ENCODE measurements at places on chromosomes 1 and 21. TPM values are rescaled to one million over a fixed set of nuclear protein-coding genes. Genes with fewer than 3 reads are reported as not detected.

DNA sequence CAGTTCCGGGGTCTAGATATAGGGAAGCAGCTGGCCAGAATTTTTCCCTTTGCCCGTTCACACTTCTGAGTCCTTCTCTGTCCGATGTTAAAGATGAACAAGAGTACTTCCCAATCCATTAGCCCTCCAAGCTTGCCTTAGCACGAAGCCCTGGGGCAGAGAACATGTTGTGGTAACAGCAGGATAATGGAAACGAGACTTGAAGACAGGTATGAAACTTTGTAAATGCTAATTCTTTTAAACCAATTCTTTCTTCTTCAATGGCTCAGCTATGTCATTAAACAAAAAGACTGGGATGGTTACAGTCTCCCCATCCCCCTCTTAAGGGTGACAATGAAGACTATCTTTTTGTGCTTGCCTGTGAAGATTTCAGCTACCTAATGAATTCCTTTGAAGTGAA lies 218.5 kb downstream of the PLA2G4A start:
- DNase-seq = no peak

- DNase-seq = no peak
Observed at GRCh38 chr1:70038025-70038424, 167.4 kb downstream of the LRRC40 start.

GRCh38 chr1:1973716-1974642 lies 29.6 kb downstream of the CFAP74 start:
- DNase-seq = no peak

DNA sequence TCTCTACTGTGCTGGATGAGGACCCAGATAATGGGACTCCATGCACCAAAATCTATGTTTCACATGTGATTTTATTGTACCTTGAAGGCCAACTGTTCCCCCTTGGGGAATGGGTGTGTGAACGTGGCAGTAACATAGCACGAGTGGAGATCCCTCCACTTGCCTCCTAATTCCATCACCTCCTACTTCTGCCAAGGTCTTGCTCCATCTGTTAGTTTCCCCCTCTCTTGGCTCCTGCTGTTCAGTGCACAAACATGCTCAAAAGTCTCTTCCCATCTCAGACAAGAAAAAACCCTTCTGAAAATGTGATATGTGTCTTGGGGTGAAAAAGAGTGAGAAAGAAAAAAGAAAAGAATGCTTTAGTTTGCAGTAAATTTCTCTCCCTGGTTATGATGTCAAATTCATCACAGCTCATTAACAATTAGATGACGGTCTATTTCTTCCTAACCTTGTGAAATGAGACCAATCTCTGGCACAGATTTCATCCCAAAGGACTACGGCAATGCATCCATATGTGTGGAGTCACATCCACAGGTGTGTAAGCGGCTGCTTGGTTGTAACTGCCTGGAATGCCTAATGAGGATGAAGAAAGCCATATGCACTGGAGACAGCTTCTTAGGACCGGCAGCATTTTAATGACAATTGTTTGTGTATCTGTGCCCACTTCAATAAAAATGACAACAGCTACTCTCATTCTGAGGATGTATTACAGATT lies 79.3 kb upstream of the DIRAS3 start:
- no peak for DNase-seq

- DNase-seq = no peak
Observed at GRCh38 chr1:24735509-24736375, 9.5 kb upstream of the CLIC4 start.

- DNase-seq = no peak
Observed at GRCh38 chr1:157403203-157403602, 149.1 kb downstream of the FCRL5 start.

DNA sequence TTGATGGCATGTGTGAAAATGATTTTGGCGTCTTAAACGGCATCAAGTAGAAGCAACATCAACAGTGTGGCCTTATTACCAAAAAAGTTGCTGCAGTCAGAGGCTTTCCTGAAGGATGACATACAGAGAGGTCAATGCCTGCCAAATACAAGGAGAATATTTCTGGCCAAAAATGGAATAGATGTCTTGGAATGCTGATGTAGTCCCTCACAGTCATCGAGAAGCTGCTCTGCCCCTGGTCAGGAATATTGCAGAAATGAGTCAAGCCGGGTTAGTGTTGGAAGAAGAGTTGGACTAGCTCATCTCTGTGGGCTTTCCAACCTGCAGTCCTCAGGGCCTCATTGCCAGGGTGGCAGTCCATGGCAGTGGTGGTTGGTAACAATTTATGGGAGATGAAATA lies 42.1 kb downstream of the NOS1AP start:
- no peak for DNase-seq

- no peak for DNase-seq
Observed at GRCh38 chr1:234864116-234864515, 254.1 kb upstream of the IRF2BP2 start.

DNA sequence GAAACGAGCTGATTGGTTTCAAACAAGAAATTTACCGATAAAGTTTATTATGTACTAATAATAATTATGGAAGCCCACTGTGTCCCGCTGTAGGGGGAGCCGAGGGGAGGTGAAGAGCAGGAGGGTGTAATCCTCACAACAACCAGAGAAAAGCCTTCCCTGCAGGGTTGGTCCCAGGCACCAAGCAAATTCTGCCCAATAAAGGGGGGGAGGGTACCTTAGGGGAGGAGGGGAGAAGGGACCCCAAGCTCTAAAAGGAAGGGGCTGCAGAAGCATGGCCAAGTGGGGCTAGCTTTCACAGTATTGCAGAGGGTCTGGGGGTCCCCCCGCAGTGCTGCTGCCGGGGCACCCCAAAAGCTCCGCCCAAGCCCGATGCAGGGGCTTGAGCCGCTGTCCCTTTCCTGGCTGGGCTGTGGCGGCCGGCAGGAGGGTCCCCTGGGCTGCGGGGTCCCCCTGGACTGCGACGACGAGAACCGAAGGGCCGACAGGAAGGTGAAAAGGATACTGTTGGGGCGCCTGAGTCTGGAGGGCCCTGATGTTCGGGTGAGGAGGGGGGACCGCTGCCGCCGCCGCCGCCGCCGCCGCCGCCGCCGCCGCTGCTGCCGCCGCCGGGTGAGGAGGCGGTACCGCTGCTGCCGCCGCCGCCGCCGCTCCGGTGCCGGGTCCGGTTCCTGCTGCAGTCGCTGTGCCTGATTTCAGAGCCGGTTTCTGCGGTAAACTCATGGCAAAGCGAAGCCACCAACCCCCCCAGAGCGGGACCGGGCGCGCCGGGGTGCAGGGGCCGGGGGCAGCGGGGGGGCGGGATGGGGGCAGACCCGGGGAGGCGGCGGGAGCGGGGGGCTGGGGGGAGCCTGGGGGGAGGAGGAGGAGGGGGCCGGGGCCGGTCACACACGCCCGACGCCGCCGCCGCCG lies 771 bp downstream of the EIF4G3 start:
- DNase-seq = peak; percentile 67

DNA sequence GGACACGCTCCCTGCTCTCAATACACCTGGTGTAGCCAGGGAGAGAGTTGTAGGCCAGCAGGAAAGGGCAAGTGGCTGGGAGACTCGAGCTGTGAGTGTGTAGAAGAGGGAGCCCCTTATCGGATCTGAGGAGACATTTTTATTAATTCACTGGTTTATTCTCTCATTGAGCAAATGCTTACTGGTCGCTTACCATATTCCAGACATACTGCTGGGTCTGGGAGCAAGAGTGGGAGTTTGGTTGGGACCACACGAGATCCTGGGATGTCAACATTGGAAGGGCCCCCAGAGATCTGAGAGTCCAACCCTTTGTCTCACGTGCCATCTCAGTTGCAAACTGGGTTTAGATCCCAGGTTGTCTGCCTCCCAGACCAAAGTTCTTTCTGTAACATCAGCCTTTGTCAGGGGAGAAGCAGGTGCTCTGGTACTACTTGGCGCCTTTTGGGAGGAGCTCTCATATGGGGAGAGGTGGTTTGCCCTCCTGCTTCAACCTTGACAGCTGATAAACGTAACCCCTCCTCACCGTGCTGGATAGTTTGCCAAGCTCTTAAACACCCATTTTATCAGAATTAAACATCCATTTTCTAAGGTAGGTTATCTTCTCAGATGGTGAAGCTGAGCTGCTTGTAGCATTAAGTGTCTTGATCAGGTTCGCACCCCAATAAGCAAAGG lies 742 bp downstream of the TMEM222 start:
- DNase-seq = no peak

GRCh38 chr1:167499664-167500101 lies 18.6 kb downstream of the CD247 start:
- DNase-seq = no peak

DNA sequence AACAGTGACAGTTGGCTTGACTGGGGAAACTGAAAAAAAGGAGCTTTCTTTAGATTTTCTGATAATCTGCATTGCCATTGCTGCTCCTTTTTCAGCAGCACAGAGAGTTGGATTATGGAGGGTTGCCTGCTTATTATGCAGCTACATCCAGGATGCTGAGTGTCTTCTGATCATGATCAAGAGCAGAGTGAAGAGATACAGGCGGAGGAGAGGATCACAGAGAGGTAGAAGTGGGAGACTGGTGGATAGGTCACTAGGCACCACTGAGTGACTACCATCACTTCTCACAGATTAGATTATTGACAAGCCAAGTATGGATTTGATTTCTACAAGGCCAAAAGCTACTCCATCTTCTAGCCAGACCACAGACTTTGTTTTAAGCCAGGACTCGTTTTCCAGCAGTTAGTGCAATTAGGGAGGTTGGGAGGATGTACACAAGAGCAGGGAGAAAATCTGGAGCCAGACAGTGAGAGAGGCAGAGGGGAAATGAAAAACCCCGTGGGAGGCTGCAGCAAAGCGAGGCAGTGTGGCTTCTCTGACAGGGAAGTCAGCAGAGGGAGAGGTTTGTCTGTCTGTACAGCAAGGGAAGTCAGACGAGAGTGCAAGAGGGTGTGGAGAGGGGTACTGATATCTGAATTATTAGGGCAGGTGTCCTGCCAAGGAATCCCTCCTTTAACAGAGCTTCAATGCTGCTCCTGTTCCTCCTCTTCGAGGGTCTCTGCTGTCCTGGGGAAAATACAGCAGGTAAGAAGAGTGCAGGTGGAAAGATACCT lies at the start of gene CD1E:
Gene CD1E (plus strand): TSS at position 592 of the 773 bp plus-strand sequence. CDS start 95 bp downstream, at position 687.
- no peak for DNase-seq

GRCh38 chr1:246157516-246157915 lies 349.6 kb downstream of the SMYD3 start:
- DNase-seq = no peak

DNA sequence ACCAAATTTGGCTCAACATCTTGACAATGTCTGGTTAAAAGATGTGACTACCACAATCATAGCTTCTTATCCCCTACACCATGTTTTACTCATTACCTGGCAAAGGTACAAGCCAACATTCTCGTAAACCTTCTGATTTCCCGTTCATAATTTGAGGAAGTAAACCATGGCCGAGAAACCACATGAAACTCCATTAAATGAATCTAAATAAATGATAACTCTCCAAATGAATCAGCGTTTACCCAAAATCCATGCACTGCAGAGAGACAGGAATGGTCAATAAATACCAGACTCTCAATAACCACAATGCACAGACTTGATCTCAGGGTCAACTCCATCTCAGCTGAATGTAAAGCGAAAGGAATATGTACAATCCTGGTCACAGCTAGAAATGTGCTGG lies 125.2 kb downstream of the TYW3 start:
- no peak for DNase-seq

DNA sequence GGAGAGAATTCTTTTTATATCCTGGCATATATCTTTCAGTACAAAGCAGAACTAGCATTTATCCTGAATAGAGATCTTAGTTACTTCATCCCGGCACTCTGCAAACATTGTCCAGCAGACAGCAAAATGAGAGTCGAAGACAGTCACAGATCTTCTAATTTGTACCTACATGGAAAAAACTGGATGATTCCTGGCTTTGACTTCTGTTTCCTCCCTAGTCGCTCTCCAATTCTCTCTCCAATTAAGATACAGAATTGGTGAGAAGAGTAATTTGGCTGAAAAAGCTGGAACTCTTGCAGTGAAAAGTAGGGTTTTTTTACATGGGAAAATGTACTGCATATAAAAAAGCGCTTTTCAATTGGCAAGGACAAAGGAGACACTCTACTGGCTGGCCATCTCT lies 151.1 kb upstream of the C8B start:
- DNase-seq = no peak

DNA sequence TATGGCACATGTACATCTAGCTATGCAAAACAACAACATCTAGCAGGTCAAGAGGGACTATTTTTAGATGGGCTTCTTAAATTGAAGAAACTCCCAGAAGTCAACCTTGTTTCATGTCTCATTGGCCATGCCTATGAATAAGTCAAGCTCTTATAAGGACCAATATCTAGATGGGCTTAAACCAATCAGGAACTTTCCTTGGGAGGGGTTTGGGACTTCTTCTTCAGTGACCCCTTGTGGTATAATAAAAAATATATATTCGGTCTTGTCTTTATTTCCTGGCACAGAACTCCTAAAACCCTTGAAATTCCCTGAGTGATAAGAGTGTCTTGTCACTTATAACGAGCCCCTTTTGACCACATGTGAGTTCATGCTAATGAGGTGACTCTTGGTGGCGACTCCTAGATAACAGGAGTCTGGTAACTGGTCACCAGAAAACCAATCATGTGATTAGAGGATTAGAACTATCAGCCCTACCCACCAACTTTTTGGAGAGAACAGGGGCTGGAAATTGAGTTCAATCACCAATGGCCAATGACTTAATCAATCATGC lies 218.3 kb downstream of the HHIPL2 start:
- DNase-seq = no peak

GRCh38 chr1:89035080-89035479 lies 12.4 kb upstream of the GBP3 start:
- DNase-seq = no peak

- no peak for DNase-seq
Observed at GRCh38 chr1:13585612-13585991, 2.0 kb downstream of the PDPN start.

GRCh38 chr1:23661887-23662286 lies 29.7 kb upstream of the RPL11 start:
- no peak for DNase-seq

DNA sequence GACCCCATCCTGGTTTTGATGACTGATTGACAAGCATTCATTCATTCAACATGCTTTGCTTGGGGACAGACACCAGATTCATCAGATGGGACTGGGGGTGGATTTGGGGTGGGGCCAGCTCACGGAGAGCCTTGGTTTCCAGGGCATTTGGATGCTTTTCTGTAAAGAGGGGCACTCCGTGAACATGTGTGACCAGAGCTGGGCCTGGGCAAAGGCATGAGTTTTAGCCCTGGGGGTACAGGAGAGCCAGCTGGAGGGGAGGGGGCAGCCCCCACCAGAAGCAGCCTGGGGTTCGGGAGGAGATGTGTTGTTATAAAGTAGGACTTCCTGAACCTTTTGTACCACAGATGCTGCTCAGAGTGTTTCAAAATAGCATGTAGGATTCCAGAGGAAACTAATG lies 99.7 kb downstream of the RIPK4 start:
- DNase-seq = no peak

GRCh38 chr1:21115098-21115760 lies 61.5 kb downstream of the EIF4G3 start:
- DNase-seq = no peak

GRCh38 chr1:19885821-19886220 lies 3.6 kb downstream of the OTUD3 start:
- DNase-seq = no peak

GRCh38 chr1:1550591-1551432 lies 10.4 kb upstream of the TMEM240 start:
- DNase-seq = no peak

- no peak for DNase-seq
Observed at GRCh38 chr21:45817345-45817744, 164.2 kb upstream of the COL6A1 start.

- DNase-seq = no peak
Observed at GRCh38 chr1:45685308-45686014, 872 bp downstream of the GPBP1L1 start.

LYPD8 gene
- total RNA-seq = not detected

RGS8 gene
- total RNA-seq = not detected

RXFP4 gene
- 0.26 TPM for total RNA-seq

C1orf167 gene
- not detected for total RNA-seq

RSBN1 gene
- 32.7 TPM for total RNA-seq

OR2T10 gene
- not detected for total RNA-seq

EIF4G3 gene
- total RNA-seq = 35.8 TPM

HNRNPR gene
- total RNA-seq = 167 TPM
